AG09309 (cell line): ENCODE measurements at places on chromosomes 7 and 10.

- no peak for DNase-seq
Measured at GRCh38 chr10:1629326-1630198, 107.8 kb downstream of the ADARB2 start.

DNA sequence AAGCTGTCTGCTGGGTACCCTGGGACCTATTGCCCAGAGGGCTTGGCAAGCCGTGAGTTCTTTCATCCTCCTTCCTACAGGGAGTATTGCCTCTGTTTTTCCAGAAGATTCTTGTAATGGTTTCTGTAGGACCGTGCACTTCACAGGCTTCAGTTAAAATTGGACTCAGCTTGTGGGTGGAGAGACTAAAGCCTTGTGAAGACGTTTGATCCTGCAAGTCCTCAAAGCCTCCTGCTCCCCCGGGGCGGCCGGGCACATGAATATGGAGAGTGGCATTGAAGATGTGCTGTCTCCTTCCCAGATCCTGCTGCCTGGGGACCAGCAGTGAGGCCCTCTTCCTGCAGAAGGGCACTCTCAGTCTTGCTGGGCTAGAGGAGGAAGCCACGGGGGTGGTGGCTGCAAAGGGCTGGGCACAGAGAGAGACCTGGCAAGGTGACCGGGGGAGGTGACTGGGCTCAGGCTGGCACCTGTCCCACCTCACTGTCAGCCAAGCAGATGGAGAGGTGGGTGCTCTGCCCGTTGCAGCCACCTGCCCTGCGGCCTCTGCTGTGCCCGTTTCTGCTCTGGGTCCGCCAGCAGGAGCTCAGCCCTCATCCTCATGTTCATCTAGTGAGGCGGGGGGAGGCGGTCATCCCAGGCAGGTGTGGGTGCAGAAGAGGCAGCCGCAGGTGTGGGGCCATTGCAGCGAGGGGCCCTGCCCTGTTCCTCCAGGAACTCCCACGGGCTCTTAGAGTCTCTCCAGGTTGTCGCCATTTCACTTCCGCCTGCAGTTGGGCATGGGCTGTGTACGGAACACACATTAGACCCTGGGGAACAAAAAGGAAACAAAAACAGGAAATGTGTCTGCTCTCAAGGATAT, 55.7 kb downstream of the TMEM209 start:
- DNase-seq: no peak

DNA sequence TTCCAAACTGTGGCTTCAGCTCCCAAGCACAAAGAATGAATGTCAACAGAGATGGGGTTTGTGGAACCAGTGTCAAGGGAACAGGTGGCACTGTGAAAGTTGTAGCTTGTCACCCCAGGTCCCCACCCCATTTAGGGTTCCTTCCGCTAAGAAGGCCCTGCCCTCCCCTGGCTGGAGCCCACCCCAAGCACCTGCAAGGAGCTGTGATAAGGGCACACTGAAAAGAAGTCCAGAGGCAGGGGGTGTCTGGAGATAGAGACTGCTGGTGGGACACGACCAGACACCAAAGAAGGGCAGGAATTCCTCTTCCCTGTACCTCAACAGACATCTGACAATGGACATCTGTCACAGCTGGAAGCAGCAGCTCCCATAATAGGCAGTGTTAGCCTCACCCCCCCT, 4.5 kb downstream of the GRID1 start:
- no peak for DNase-seq

DNA sequence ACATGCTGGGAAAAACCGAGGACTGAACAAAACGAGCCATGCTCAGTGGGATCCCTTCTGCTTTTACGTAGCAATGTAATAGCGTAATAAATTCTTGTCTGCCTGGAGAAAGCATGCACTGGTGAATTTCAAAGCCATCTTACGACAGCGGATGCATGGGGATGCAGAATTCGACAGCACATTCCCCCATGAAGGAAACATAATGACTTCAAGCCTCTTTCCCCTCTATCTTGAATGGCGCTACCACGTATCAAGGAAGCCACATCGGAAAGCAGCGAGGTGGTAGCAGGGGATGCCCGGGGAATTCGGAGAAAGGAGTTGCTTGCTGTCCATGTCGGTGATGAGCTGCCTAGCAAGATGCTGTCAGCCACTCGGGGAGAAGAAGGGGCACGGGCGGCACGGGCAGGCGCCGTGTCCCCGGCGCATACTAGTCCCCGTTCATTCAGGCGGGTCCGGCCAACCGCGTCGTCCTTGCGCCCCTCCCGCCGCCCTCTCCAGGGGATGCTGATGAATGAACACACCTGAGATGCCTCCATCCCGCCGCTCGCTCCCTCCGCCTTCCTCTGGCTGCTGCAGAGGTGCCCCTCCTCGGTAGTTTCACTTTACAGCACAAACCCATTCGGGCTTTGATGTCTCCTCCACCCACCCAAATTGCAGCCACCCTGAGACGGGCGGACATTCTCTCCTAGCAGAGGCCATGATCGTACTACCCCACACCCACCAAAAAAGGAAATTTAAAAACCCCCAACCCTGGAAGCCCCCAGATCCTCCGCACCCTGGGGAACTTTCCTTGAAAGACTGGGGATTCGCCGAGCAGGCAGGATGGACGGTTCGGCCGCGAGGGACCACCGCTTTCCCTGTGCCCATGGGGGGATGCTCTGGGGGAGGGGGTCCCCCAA, 644 bp downstream of the SORBS1 start:
- no peak for DNase-seq

DNA sequence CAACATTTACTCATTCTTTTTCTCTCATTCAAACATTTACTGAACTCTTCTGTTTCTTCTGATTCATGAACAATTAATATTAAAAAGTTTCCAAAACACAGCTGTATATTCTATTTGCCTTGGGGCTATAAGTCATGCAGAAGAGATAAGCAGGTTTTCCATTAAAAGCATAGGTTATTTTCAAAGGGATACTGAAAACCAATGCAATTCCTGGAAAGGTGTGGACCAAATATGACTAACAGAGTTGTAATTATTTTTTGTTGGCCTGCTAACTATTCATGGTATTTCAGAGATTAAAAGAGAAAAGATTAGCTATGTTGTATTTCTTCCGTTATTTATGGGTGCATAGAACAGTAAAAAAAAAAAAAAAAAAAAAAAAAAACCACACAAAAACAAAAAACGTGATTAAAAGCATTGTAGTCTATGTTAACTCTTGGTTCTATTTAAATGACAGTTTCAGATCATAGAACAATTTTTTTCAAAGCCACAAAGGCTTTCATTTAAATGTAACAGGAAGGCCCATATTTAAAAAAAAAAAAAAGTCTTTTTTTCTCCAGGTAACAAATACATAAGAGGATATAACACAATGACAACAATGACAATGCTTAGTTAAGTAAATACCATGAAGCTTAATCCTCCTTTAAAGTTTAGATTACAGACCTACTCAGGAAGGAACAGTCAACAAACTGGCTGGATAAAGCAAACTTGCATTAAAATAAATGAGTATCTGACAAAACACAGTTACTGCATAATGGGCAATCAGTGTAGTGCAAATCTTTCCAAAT, 1042.9 kb downstream of the GATA3 start:
- no peak for DNase-seq

- DNase-seq: no peak
Measured at GRCh38 chr7:36787933-36788378, 63.7 kb upstream of the AOAH start.

- no peak for DNase-seq
Measured at GRCh38 chr10:57049096-57049495, 688.0 kb upstream of the ZWINT start.

GRCh38 chr7:96579119-96579518, 130.5 kb downstream of the SEM1 start:
- DNase-seq: no peak

GRCh38 chr7:45580053-45580872, 6.1 kb downstream of the ADCY1 start:
- DNase-seq: no peak

DNA sequence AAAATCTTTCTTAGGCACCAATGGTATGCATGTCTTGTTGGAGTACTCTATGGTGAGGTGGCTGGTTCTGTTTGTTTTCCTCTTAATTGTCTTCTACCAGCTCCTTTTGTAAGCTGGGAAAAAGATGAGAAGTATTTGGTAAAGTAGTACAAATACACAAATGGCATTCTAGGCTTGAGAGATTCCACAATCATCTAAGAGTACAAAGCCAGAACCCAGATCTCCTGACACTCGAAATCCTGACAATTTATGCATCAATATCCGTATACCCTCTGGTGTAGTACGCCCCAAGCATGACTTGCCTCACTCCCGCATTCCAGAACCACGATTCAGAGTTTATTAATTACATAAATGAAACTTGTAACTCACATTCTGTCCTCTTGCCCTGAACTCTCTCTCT, 43.5 kb downstream of the CDCA7L start:
- DNase-seq: peak; percentile 3

GRCh38 chr10:73886085-73886529, 11.8 kb upstream of the CAMK2G start:
- peak; percentile 35 for DNase-seq

DNA sequence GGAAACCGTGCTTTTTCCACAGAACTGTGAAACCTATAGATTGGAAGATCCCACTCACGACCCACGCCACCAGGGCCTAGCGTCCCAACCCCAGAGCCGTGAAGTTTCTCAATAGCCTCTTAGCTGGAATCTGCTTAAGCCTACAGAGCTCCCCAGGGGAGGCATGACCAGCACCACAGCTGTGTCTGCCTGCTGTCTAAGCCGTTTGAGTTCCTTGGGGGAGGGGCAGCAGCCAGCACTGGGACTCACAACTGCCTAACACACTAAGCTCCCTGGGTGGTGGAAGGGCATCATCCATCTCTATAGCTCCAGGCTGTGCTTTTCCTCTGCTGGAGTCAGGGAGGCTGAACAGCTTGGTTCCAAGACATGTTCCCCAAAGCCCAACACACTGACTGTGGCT, 26.0 kb upstream of the TMEM140 start:
- no peak for DNase-seq

GRCh38 chr7:30459591-30460245, 18.9 kb downstream of the NOD1 start:
- peak; percentile 91 for DNase-seq
